ENCODE measurements at places on chromosomes 3 and 15.

- no peak for DNase-seq
Measured at GRCh38 chr3:30505866-30506520, 100.4 kb upstream of the TGFBR2 start.

DNA sequence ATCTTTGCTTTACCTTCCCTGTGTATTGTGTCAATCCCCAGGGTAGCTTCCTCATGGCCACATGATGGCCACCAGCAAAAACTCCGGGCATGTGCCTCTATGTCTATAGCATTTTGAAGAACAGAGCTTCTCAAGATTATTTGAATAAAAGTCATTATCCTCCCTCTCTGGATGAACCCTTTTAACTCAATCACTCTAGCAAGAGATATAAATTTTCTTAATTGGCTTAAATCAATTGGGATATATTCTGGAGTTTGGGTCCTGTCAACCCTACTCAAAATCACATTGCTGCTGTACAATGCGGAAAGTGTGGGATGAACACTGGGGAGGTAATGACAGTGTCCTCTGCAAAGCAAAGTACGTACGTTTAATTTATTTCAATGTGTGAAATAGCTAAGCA lies 370.6 kb upstream of the LRRC3B start:
- no peak for DNase-seq

GRCh38 chr3:155651489-155652218 lies 93.2 kb downstream of the PLCH1 start:
- no peak for DNase-seq

- no peak for DNase-seq
Measured at GRCh38 chr15:80970658-80971057, 19.0 kb downstream of the MESD start.

DNA sequence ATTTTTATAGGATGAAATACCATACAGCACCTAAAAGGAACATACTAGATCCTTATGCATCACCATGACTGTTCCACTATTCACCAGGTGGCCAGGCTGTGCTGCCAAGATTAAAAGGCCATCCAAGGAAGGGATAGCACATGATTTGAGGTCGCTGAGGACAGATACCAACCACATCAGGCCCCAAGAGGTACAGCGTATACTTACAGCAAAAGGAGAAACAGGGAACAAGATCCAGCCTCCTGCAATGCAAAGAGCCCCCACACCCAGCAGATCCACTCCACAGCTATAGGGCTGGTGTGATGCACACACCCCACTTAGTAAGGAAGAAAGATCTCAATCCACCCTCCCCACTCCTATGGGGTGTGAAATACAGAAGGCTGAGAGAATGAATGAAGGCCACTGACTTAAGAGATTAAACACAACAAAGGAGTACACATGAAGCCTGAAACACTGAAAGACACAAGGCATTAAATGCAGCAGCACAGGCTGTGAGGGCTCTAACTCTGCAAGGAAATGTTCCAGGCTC lies 32.0 kb upstream of the ZNF445 start:
- DNase-seq, result peak; percentile 71

GRCh38 chr3:170751083-170751898 lies 118.7 kb downstream of the RPL22L1 start:
- no peak for DNase-seq

- no peak for DNase-seq
Measured at GRCh38 chr15:71114066-71114680, 1.1 kb upstream of the THSD4 start.

GRCh38 chr15:96262097-96262496 lies 68.4 kb upstream of the NR2F2 start:
- DNase-seq, result no peak

DNA sequence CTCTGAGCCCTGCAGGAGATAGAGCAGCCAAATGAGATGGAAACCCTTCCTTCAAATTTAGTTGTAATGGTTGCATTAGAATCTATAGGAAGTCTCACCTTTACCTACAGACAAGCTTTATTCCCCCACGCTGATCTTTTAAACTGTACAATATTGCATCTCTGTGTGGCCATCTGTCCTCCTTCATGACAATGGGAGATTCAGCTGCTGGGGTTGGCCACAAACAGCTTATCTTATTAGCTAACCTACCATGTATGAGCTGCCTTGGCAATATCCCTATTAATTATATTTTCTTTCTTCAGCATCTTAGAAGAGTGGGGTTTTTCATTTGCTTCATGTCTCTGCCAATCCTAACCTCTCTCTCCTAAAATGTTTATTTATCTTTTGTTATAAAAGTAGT lies 238.7 kb upstream of the NR2E3 start:
- DNase-seq, result no peak

DNA sequence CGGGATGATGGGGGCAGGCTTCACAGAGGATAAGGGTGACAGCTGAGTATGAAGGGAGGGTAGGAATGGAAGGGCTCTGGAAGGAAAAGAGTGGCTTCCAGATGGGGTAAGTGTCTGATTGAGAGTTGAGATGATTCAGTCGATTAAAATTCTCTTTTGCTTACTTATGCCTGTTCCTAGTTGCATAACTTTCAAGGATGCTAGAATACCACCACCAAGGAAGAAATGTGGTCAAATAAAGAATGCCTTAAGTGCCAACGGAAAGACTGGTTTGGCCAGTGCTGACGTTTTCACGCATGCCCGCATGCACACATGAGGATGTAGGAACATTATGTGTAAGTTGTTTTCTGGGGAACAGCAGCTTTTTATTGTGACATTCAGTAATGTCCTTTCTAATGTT lies 263.4 kb upstream of the WNT5A start:
- DNase-seq, result no peak

DNA sequence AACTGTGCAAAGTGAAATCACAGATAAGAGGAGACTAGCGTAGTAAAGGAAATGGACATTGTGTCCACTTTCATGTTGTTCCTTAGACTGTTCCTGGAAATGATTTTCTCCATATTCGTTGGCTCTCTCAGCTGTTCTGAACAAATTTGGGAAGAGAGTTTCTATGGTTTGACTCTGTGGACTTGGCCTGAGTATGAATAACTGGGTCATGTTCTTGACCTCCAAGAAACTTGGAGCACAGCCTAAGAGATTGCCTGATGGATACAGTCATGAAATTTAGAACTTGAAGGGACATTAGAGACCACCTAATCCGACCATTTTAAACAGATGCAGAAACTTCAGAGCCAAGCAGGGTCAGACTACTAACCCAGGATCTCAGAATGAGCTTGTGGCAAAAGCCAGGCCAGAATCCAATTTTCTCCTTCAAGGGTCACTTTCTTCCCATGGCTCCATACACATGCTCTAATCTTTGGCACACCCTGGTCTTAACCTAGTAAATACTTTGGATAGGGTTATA lies 430.4 kb downstream of the RBMS3 start:
- no peak for DNase-seq

- DNase-seq, result no peak
Measured at GRCh38 chr3:48271763-48272498, 31.0 kb downstream of the ZNF589 start.

DNA sequence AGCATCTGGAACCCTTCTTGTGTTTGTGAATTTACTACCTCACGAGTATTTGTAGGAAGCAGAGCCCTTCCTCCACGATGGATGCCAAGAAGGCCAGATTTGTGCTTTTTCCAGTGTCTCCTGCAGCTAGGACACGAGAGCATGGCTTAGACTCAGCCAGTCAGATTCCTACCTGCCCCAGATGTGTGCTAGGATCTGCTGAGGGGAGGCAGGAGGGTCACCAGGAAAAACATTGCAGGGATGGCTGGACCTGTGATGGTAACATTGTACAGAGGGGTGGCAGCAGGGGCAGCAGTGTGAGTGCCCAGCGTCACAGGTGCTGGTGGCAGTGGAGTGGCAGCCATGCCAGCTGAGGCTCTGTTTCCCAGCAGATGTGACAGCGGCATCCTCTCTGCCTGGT lies 285.3 kb downstream of the FAM43A start:
- no peak for DNase-seq

DNA sequence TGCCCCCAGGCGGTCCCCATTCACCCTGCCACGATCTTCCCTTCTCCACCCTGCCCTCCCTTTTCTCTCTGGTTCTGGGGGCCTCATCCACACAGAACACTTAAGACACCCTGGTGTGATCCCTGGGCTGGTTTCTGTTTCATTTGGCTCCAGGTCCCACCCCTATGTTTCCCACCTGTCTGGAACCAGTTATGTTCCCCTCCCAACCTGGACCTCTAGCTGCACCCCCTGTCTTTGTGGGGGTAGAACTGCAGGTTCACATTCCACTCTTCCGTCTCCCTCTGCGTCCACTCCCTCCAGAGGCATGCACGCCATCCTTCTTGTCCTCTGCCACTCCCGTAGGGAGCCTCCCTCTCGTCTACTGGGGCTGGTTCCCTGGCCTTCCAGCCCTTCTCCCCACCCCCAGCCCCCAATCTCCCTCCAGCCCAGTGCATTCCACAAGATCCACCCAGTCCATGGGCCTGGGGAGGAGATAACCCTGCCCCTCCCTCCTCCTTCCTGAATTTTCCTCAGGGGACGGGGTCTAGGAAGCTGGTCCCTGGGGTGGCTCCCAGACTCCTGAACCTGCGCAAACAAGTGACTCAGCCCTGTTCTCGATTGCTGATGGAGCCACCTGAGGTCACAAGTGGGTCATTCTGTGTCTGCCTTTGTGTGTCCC lies 73.8 kb downstream of the ABTB1 start:
- DNase-seq, result peak; percentile 37

DNA sequence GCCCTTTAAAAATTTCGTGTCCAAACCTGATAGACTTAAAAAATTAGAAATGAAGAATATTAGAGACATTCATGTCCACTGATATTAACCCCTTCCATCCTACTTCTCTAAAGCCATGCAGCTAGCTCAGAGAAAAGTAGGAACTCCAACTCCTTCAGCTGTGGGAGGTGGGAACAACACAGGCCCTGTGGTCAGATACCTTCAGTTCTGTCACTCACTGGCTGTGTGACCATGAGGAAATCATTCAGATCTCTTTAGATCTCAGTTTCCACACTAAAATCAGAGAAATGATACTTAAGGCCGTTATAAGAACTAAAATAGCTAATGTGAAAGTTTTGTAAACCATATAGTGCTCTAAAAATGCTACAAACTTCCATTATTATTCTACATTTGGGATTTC lies 209.8 kb downstream of the TNIK start:
- DNase-seq, result no peak

DNA sequence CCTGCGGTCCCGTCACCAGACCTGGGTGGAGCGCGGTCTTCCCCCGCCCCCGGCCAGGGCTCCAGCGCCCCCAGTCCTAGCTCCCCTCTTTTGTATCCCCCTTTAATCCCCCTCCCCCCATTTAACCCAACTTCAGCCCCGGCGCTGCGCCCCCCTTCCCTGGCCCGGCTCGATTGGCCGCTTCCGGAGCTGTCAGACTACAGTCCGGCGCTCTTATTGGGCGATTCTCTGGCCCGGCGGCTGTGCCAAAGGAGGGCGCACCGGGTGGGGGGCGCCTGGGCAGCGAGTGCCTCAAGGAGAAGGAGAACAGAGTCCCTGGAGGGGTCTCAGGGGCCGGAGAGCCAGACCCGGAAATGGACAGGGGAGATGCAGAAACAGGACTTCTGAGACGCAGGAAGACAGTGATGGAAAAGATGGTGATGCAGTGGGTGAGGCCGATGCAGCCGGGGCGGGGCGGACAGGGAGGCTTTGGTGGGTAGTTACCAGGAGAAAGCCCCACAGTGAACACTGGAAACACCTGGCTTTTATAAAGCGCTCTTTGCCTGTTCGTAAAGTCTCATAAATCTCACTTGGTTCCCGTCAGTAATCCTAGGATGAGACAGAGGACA lies 1.2 kb upstream of the ADCY5 start:
- no peak for DNase-seq

DNA sequence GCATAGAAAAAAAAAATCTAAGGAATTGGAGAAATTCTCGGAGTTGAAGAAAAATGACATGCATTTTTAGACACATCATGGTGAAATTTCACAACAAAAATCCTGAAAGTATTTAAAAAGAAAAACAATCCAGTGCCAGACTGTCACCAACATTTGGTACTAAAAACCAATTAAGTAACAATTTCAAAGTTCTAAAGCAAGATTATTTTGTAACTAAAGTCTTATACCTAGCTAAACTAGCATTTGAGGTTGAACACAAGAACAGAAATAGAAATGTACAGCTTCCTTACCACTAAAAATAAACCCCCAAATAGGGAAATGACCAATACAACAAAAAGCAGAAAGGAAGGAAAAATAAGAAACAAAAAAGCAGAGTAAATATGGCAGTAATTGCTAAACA lies 11.9 kb downstream of the TOMM70 start:
- peak; percentile 13 for DNase-seq

GRCh38 chr3:133914839-133915600 lies 19.3 kb upstream of the RAB6B start:
- DNase-seq, result no peak

GRCh38 chr3:51535146-51536019 lies 3.1 kb upstream of the RAD54L2 start:
- DNase-seq, result no peak

GRCh38 chr3:150412561-150413231 lies 4.6 kb downstream of the TSC22D2 start:
- no peak for DNase-seq

GRCh38 chr3:111961461-111962164 lies 17.2 kb upstream of the ABHD10 start:
- no peak for DNase-seq

DNA sequence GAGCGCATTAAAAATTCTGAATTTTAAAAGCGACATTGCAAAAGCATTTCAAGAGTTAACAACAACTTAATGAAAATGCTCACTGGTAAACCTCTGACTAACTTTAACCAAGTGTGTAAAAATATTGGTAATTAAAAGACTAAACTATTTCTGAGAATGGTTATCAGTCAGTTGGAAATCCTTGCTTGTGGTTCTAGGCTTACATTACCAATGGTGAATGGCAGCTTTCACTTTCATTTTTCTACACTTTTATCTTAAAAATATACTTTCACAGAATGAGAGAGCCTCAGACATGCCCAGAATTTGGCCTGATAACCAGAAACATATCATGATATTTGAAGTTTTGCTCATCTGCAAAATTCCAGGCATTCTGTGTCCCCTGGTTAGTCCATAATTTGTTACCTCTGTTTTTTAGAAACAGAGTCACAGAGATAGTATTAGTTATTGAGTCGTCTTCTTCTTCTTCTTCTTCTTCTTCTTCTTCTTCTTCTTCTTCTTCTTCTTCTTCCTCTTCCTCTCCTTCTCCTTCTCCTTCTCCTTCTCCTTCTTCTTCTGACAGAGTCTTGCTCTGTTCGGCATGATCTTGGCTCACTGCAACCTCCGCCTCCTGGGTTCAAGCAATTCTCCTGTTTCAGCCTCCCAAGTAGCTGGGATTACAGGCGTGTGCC lies 5.5 kb upstream of the RNF111 start:
- peak; percentile 53 for DNase-seq

GRCh38 chr3:9864200-9864927 lies 15.7 kb downstream of the CIDEC start:
- no peak for DNase-seq

DNA sequence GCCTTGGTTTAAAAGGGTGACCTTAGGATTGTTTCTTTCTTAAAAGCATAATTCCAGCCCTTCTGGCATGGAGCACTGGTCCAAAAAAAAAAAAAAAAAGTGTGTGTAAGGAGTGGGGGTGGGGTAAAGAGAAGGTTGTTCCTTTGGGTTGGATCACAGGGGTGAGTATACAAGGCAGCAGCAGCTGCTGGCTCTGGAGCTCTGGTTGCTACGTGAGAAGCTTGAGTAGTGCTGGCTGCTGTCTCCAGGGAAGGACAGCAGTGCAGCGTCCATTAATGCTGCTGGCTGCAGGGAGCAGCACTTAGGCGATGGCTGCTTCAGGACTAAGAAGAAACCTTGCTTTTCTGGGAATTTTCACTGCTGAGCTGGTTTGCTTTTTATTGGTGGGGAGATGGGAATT lies 2.3 kb downstream of the SETD5 start:
- DNase-seq, result no peak

Data from common myeloid progenitor, CD34-positive (primary cell).